ENCODE measurements at places on chromosomes 4 and X.

- no peak for DNase-seq
These were observed 45.2 kb downstream of the MAML3 start for GRCh38 chr4:140108713-140109230.

DNA sequence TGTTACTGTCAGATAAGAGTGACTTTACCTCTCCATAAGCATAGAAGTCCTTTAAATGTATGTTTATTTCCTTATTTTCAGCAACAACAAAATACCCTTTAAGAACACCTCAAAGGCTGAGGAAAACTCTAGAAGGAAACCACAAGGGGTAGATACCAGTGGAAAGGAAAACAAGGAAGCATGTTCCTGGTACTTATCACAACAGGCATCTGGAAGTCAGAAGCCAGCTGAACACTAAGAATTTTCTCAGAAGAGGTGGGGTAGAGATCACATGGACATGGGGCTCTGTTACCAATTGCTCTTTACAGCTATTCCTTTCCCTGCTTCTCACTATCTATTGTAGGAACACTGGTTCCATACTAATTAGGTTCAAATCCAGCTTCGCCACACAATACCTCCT is 51.5 kb upstream of the BEND2 start:
- no peak for DNase-seq

DNA sequence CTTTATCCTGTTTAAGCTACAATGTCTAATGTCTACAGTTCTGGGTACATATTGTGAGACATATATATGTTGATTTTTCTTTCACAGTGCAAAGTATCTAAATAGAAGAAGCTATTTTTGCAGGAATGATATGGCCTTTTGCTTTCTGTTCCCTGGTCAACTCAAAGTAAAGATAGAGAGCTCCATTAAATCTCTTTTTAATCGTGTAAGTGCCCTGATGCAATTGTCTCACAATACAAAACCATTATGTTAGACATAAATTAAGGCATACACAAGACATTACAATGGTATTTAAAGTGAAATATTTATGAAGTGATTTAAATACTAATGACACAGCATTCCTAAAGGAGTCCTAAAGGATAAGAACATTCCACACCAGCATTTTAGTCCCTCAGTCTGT is 1559.7 kb upstream of the AGA start:
- DNase-seq: no peak

DNA sequence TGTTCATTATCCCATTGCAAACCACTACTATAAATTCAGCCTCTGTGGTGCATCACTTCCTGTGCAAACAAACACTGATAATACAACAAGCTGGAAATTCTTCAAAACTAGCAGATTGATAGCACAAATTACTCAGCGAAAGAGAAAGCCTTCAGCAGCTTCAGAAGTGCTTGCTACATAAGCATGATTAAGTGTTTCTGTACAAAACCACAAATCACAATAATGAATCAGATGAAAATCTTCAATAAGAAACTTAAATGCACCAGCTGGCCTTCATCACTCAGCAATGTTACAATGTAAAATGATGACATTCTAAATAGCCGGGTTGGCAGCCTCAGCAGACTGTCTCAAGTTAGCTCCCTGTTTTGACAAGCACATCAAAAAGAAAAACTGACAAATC is 262.2 kb downstream of the SPOCK3 start:
- DNase-seq: no peak

GRCh38 chr4:109174224-109174953 is 128.1 kb downstream of the COL25A1 start:
- DNase-seq: no peak

DNA sequence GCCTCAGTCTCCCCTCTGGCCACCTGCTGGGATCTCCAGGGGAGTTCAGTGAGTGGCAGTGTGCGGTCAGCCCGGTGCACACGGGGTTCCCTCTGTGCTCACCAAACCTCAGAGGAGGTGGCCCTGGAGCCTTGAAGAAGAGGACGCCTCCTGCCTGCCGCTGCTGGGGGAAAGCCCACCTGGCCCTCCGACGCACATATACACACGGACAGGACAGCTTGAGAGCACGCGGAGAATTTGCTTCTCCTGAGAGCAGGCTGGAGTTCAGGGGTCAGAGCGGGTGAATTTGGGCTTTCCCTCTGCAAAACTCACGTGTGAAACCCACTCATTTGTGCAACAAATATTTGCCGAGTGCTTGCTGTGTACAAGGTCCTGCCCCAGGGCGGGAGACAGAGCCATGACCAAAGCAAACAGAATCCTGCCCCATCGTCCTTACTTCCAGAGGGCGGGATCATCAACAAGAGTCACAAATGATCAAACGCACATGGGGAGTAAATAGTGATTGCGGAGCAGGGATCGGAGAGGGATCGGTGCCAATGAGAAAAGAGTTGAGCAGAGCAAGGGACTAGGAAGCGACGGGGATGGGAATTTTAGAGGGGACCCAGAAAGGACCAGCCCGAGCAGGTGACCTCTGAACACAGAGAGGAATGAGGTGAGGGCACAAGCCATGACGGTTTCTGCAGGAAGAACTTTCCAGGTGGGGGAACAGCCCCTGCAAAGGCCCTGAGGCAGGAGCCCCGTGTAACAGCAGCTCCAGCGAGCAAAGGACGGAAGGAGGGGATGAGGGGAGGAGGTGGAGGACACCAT is 17.6 kb downstream of the BLOC1S4 start:
- no peak for DNase-seq

- DNase-seq: no peak
These were observed 896.1 kb downstream of the CENPC start for GRCh38 chr4:66649236-66649635.

GRCh38 chr4:145567516-145567915 is 51.7 kb upstream of the MMAA start:
- no peak for DNase-seq

DNA sequence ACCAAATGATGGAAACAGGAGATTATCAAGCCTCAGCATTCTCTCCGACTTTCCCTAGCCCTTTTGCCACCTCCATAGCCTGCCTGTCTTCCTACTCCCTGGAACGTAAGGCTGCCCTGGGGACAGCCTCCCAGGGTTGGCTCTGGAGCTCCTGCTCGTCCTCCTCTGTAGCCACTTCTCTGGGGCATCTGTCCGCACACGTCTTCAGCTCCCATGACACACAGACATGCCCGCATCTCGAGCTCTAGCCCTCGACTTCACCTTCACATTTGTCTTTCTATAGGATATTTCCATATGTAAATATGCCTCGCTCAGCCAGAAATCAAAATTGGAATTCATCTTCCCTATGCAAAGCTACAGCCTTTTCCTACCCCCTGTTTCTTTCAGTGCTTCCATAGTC is 67.7 kb downstream of the TSC22D3 start:
- no peak for DNase-seq

DNA sequence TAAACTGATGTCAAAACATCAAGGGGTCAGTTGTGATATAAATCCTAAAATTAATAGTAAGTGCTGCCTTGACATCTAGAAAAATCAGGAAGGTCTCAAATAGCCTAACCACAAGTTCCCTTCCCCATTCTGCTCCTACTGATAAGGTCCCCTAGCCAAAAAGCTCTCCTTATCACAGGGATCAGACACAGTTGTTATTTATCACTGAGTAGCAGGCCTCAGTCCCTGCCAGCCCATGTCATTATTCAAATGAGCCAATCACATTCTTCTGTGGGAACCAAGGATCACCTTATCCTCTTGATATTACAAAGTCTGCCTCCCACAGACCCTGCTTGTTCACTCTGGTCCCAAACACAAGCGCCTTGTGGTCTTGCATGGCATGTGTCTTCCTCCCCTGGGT is 23.3 kb upstream of the TMEM255A start:
- no peak for DNase-seq

GRCh38 chr4:180377741-180378140 is 1865.5 kb upstream of the TENM3 start:
- DNase-seq: no peak

DNA sequence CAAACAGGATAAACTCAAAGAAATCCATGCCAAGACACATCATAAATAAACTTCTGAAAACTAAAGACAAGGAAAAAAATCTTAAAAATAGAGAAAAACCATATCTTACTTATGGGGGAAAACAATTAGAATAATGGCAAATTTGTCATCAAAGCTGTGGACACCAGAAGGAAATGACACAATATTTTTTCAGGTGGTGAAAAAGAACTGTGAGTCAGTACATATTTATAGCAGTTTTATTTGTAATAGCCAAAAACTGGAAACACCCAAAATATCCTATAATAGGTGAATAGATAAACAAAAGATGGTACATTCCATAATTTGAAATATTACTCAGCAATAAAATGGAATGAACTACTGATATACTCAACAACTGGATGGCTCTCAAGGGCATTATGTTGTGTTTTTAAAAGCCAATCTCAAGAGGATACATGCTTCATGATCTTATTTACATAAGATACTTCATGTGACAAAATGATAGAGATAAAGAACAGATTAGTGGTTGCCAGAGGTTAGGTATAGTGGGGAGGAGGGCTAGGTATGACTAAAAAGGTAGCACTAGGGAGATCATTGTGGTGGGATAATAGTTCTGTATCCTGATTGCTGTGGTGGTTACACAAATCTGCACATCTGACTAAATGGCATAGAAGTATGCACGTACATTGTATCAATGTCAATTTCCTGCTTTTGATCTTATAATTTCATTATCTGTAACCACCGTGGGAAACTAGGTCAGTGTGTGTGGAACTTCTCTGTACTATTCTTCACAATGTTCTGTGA is 191.9 kb downstream of the PPP1R2C start:
- peak; percentile 1 for DNase-seq

GRCh38 chr4:4870576-4871241 is 11.2 kb downstream of the MSX1 start:
- DNase-seq: no peak

DNA sequence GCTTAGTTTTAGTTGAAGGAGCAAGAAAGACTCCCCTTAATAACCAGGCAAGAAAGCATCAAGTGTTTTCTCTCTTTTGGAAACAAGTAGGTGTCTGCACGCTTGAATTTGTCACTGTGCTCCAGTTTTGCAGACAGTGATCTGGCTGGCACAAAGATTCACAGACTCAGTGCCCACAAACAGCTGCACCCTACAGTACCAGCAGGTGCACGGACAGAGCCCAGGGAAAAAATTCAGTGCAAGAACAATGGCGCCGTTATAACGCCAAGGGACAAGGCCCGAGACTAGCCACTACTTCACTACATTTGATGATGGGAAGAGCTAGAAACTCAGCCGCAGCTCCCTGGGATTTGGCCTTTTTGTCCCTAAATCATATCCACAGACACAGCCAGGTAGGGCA is 56.0 kb downstream of the ZNF827 start:
- DNase-seq: no peak

GRCh38 chr4:55609393-55609866 is 17.4 kb upstream of the PDCL2 start:
- no peak for DNase-seq

- peak; percentile 81 for DNase-seq
These were observed 825 bp upstream of the RASGEF1B start for GRCh38 chr4:81472281-81473182.

DNA sequence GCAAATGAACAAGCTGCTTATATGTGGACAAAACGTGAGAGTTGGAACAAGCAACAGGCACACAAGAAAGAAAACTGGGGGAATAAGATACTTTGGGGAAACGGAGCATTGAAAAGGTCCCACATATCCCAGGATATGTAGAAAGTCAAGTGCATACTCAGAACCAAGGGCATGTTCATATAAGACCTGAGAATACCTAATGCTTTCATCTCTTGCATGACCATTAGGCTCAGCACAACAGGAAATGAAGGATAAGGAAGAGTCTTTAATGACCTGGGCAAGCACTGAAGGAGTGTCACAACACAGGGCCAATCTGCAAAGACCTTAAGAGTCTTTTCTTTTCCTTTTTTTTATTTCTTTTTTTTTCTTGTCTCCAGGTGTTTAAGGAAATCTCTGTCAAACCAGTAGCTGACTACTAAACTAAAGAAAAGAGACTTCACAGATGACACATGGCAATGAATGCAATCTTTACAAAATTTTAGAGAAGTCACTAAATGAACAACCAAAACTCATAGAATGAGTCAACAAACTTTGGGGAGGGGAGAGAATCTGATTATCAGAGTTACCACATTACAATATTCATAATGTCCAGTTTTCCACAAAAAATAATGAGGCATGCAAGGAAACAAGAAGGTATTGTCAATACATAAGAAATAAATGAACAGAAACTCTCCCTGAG is 67.9 kb upstream of the STK26 start:
- DNase-seq: no peak

GRCh38 chr4:87045659-87046058 is 110.8 kb downstream of the AFF1 start:
- no peak for DNase-seq

DNA sequence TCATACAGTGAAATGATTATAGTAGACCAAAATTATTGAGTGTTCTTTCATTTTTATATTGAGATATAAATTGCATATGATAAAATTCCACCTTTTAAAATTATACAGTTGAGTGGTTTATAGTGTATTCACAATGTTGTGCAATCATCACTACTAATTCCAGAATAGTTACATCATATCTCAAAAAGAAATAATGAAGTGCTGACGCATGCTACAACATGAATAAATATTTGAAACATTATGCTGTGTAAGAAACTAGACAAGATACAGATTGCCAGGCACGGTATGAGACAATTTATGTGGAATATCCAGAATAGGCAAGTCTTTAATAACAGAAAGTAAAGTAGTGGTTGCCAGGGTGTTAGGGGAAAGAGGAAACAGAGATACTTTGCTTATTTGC is 871.7 kb downstream of the FAM133A start:
- DNase-seq: no peak

DNA sequence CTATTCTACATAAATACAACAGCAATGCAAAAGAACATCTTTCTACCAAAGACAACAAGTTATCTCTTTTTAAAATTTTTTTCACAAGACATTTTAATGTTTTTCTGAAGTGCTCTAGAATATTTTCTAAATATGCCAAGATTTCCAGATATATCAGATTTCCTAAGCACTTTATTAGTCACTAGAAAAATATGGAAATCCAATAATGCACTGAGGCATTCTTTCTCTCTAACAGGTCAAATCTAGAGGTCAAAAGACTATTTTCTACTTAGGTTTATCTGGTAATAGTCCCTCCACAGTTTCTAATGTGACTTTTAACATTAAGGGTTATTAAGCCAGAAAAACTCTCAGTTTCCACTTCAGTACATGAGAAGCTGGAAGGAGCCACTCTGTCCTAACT is 1041.2 kb upstream of the INTU start:
- no peak for DNase-seq

DNA sequence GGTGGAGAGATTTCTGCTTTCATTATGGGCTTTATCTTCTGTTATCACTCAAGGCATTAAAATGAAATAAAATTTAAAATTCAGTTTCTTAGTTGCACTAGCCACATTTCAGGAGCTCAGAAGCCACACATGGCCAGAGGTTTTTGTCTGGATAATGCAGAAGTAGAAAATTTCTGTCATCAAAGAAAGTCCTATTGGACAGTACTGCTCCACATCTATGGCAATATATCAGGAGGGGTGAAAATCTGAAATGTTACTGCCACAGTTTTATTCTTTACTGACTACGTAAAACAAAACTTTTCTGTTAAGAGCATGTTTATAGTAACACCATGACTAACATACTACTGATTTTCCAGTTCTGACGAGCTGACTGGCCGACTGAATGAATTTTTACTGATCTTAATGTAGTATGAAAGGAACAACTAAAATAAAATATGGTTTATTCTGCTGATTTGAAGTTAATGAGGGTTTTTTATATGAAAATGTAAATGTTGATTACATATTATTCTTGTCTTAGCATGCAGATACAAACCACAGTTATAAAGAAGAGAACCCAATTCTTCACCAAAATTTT is 264.0 kb upstream of the HAND2 start:
- no peak for DNase-seq

GRCh38 chr4:7073526-7074390 is 5.9 kb upstream of the GRPEL1 start:
- peak; percentile 26 for DNase-seq

Measured in NCI-H2029 (cell line).